Left colon (tissue), 2 donors: ENCODE measurements at places on chromosomes 2 and 18.

- DNase-seq = no peak
These were observed 363.5 kb upstream of the TNP1 start for GRCh38 chr2:217223222-217223930.

- no peak for DNase-seq
These were observed 118.1 kb downstream of the ABCA12 start for GRCh38 chr2:215020283-215020682.

GRCh38 chr18:39453356-39453755 lies 1887.8 kb upstream of the CELF4 start:
- DNase-seq = no peak

- no peak for DNase-seq
These were observed 57.3 kb upstream of the PSMD14 start for GRCh38 chr2:161250864-161251436.
